ENCODE measurements at places on chromosomes 3 and 15.

- DNase-seq, result no peak
These were observed 63.2 kb upstream of the RAD18 start for GRCh38 chr3:9026320-9027045.

GRCh38 chr3:66038384-66038725, 363 bp downstream of the MAGI1 start:
- no peak for DNase-seq

- DNase-seq, result no peak
These were observed 205.9 kb downstream of the MBNL1 start for GRCh38 chr3:152474585-152474984.

- no peak for DNase-seq
These were observed 156.1 kb downstream of the TBL1XR1 start for GRCh38 chr3:177041021-177041729.

DNA sequence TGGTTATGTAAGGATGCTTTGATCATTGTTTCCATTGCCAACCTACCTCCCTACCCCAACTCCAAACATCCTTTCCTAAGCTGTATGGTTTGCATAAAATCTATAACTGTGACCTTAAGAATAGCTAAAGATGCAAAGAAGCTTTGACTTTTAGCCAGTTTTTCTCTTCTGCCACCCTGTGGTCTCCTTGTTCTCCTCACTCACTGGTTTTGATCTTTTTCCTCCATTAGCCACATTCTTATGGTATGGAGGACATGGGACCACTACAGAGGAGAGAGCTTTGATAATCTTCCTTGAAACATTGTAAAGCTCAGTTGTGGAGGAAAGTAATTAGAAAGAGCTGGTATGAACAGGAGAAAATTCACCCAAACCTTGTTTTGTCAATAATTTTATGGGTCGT, 115.9 kb downstream of the NEK11 start:
- no peak for DNase-seq

DNA sequence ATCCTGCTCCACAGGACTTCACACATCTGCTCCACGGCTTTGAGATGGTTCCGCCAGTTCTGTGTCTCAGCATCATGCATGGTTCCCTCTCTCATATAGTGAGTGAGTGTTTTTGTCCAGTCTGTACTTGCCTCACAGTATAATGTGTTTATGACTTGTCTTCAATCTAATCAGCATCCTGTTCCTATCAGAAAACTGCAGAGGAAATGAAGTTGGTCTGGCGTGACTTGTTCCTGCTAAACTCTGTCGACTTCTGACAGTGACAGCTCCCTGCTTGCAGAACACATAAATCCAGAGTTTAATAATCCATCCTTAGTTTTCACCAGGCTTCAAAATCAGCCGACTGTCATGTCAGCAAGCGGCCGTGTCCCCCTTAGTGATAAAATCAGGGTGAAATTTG, 222.3 kb downstream of the SLCO3A1 start:
- DNase-seq, result no peak

GRCh38 chr3:149845570-149846244, 32.7 kb downstream of the RNF13 start:
- DNase-seq, result no peak

GRCh38 chr3:111751961-111752360, 107.1 kb upstream of the PHLDB2 start:
- DNase-seq, result no peak

DNA sequence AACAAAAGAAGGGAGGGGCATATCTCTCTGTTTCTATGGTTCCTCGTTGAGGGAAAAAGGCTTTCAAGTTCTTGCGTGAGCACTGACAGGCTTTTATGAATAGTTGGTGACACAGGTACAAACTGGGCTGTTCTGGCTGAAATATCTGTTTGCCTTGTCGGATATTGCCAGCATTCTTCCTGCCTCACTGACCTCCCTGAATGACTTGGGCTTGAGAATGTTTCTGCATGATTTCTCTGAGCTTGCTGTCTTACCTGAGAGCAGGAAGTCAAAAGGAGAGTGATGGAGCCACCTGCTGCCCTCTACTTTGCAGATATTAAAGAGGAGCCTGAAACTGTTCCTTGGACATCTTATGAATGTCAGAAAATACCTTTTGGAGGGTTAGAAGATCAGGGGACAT, 4.8 kb downstream of the GCNT3 start:
- no peak for DNase-seq

DNA sequence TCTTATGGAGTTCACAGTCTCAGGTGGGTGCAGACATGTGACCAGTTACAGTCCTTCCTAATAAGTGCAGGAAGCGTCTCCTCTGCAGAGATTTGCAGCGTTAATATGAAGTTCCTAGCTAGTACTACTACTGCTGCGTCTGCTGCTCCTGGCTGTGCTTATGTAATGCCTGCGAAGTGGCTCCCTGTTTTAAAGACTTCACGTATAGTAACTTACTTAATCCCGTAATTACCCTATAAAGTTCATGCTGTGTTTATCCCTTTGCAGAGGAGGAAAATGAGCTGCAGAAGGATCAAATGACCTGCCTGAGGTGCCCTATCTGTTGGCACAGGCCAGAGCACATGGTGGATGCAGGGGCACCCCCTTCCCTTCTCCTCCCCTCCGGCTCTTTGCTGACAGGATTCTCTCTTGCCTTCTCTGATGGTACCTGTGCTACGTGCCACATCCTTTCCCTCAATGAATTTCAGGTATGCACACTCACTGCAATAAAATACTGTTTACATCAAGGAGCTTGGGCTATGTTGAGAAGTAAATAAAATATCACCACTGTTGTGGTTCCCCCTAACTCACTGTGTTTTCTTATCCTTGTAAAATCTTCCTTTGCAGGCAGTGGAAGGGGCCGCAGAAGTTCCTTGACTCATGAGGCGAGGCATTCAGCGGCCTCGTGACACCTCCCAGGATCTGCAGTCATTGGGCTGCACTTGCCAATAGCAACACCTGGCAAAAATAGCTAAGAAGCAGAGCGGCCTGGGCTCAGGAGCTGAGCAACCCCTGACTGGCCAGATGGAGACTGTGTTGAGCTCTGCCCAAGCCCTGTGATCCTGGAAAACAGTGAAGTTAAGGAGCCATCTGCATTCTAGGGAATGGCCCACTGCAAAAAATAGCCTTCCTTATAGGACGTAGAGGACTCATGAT, 188.9 kb upstream of the ATP10A start:
- DNase-seq, result no peak

GRCh38 chr3:69179740-69180372, 57.5 kb upstream of the LMOD3 start:
- no peak for DNase-seq

GRCh38 chr3:177928172-177928873, 607.9 kb upstream of the KCNMB2 start:
- DNase-seq, result no peak

DNA sequence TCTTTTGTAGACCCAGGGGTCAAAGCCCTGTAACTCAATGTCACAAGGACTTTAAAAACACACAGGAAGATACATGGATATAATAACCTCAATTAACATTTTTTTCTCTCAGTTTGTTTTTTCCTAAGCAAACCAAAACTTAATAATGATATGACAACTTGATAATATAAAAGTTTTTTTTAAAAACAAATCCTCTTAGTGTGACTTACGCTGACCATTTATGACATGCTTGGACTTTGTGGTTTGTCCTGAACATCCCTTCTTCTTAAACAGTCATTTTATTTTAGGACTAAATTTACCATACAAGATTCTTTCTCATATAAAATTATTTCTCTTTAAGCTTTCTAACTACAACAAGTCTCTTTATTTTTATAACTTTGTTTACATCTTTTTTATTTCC, 25.4 kb upstream of the FAM3D start:
- DNase-seq, result no peak

GRCh38 chr15:88954431-88955277, 41.5 kb upstream of the MFGE8 start:
- no peak for DNase-seq

- no peak for DNase-seq
These were observed 37.1 kb downstream of the RPL39L start for GRCh38 chr3:187102073-187102634.

GRCh38 chr15:65533057-65533756, 2.9 kb downstream of the HACD3 start:
- DNase-seq, result no peak

GRCh38 chr3:16064642-16065414, 109.7 kb upstream of the GALNT15 start:
- DNase-seq, result no peak

GRCh38 chr15:92683511-92683834, 27.9 kb upstream of the FAM174B start:
- peak; percentile 66 for DNase-seq

DNA sequence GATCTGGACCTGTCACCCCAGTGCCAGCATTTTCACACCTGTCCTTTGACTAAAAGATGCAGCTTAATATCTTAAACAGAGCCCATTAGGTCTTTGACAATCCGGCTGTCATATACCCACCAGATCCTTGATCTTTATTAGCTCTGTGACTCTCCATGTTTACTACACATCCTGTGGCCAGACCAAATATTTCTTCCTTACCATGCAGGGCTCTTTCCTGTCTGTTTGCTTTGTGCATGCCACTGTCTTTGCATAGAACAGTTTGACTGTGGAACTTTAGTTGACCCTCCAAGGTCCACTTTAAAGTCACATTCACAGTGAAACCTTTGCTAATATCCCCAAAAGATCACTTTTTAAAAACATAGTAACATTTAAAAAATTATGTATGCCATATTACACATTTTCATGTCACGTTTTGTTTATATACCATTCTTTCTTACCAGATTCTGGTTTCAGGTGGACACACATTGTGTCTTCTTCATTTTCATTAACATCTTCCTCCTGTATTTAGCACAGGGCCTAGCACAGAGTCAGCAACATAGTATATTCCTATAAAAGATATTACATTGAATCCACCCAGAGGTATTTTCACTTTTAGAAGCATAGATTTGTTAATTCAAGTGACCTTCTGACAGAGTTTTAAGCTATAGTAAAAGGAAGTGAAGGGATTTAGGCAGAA, 95.8 kb downstream of the RAP2B start:
- DNase-seq, result no peak

DNA sequence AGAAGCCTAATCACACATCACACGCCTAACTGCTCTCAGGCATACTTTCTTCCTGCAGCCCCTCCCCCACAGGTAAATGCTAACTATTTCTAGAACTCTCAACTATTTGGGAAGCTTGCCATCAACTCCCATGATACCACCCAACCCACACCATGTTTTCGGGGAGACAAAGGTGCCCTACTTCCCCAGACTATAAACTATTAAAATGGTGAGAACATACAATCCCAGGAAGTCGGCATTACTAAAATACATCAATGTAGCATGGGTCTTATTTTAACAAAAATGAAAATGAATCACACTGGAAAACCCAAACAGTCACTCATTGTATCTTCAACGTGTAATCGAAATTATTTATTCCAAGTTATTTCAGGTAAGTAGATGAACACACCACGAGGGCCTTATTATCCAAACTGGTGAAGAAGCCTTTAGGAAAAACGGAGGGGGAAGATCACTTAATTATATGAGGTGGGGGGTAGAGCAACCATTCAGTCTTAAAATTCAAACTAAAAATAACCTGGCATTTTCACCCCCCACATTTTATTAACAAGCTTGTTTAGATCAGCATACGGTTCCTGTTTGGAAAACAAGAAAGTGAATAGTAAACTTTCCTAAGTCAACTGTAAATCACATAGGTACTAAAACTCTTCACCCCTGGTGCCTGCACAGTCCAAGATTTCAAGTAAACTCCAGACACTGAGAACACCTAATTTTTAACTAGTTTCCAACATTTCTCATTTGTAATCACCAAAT, 1.9 kb downstream of the TBL1XR1 start:
- DNase-seq, result no peak

GRCh38 chr3:44179246-44179645, 62.4 kb upstream of the TOPAZ1 start:
- DNase-seq, result no peak

GRCh38 chr3:25170021-25170420, 258.0 kb upstream of the RARB start:
- no peak for DNase-seq

DNA sequence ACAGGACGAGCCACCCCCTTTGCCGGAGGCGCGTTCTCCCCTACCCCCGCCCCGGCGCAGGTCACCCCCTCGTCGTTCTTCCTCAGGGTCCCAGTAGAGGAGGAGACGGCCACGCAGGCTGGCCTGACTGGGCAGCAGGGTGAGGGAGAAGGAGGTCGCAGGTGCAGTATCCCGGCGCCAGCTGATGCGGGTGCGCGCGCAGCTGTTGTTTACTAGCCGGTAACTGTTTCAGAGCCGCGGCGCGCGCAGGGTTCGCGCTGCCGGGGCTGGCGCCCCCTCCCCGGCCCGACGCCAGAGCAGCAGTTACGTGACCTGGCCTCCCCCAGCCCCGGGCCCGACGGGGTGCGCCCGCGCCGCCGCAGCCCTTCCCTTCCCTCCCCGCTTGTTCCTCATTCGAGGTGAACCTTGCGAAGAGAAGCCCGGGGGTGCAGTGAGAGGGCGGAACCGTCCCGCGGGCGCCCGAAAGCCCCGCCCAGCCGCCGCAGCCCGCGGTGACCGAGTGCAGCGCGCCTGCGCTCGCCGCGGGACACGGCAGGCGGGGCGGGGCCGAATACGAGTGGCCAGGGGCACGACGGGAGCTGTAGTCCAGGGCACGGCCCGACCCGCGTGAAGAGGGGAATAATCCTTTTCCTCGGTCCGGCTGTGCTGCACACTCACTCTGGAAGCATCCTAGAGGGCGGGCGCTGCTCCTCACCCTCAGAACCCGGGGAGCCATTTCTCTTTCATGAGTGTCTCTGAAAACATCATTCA, at the start of gene SLC12A6:
TSS of gene SLC12A6 (minus strand) at position 225 of the 750 bp plus-strand sequence. CDS start 1,101 bp downstream, outside the sequence.
- DNase-seq, result peak; percentile 91

GRCh38 chr3:149632225-149632624, 25.6 kb downstream of the WWTR1 start:
- DNase-seq, result no peak

- no peak for DNase-seq
These were observed 49.9 kb downstream of the ALDH1A2 start for GRCh38 chr15:58015565-58015964.

GRCh38 chr3:62361824-62362223, 11.5 kb downstream of the FEZF2 start:
- peak; percentile 33 for DNase-seq

DNA sequence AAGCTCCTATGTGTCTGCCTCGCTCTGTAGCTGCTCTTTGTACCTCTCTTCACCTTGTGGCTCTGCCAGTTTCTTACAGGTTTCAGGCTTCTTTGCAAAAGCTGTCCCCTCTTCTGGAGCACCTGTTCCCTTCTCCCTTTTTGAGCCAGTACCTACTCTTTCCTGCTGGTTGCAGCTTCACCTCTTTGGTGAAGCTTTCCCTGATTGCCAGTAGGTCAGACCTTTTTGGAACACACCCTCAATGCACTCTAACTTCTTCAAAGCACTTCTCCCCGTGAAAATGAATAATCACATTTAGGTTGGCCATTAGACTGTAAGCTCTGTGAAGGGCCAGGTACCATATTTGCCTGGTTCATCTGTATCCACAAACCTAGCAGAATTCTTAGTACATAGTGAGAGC, 60.3 kb downstream of the BHLHE40 start:
- no peak for DNase-seq

GRCh38 chr3:146156095-146156494, 4.9 kb downstream of the PLOD2 start:
- no peak for DNase-seq

DNA sequence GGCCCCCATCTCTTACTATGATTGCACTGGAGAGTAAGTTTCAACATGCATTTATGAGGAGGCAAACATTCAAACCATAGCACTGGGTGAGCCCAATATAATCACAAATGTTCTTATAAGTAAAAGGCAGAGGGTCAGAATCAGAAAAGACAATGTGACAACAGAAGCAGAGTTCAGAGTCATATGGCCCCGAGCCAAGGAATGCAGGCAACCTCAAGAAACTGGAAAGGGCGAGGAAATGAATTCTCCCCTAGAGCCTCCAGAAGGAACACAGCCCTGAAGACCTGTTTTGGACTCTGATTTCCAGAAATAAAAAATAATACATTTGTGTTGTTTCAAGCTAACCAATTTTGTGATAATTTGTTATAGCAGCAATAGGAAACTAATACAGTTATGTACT, 81.3 kb upstream of the ABI3BP start:
- no peak for DNase-seq
